Karpas-422 (cell line): ENCODE measurements at places on chromosomes 1 and 21.

GRCh38 chr1:224177356-224177999 lies 5.6 kb upstream of the DEGS1 start:
- peak; percentile 15 for DNase-seq

DNA sequence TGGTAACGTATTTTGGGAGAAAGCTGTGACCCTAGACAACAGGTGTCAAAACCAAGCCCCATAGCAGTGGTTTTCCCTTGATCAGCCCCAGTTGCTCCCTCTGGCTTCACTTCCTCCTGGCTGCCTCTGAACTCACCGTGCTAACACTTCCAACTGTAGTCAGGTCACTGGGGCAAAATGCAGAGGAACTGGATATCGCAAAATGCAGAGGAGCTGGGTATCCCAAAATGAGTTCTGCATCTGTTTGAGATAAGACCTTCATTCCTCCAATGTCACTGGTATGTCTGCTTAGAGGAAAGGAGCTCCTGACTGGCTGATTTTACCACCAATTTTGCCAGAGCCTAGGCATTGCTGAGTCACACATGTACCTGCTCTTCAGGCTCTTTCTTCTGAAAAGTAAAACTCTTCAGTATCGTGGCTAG lies 19.6 kb upstream of the TACSTD2 start:
- DNase-seq = no peak

- DNase-seq = no peak
Measured at GRCh38 chr1:54227091-54227602, 27.2 kb downstream of the MRPL37 start.

DNA sequence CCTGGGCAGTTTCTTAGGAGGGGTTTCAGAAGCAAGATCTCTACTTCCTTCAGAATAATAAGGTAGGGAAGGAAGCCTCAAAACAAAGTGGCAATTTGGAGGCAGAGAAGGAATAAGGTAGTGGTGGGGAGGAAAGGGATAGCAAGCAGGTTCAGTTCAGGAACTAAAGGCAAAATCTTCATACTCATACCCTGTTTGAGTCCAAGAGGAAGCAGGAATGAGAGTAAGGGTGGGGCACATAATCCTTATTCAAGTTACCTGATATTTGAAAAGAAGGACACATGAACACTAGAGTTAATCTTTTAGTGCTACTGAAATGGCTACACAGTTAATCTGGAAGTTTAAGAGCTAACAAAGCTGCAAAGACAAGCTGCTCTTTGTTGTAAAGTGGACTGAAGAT lies 8.4 kb upstream of the RBM8A start:
- no peak for DNase-seq

DNA sequence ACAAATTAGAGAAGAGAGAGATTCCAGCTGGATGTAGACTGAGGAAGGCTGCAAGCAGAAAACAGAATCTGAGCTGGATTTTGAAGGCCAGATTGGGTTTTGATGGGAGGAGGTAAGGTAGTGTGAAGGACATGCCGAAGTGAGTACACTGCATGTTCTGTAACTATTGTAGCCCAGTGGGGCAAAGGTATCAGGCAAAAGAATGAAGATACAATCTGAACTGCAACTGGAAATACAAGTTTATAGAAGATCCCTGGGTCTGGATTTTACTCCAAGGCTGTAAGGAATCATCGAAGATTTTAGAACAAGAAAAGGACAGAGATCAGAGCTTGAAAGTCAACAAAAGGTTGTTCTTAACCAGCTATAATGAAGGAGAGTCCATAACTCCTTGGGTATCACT lies 382.0 kb downstream of the KCNH1 start:
- DNase-seq = no peak

DNA sequence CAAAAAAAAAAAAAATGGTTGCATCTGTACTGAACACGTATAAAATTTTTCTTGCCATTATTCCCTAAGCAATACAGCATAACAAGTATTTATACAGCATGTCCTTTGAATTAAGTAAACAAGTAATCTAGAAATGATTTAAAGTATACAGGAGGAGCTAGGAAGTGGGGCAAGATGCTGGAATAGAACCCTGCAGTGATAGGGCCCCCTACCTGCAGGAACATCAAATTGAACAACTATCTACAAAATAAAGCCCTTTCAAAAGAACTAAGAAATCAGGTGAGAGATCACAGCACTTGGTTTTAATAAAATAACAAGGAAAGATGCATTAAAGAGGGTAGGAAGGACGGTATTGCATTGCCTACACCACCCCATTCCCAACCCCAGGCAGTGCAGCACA lies 10.9 kb downstream of the TSHB start:
- no peak for DNase-seq

DNA sequence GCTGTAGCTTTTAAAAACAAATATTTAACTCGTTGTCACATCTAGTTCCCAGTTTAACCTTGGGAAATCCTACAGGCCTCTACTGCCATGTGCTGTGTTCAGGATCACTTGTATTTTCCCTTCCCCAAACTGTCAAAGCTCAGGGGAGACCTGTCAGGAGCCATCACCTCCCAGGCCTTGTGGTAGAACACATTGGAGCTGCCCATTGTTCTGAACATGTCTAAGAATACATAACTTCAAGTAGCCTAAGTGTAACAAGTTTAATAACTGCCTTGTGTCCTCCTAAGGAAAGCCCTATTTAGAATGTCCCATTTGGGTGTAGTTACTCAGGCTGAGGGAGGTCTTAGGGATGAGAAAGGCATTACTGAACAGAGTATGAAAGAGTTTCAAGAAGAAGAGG lies 28.6 kb upstream of the PIGC start:
- no peak for DNase-seq

- DNase-seq = no peak
Measured at GRCh38 chr1:25861316-25862286, 2.3 kb upstream of the AUNIP start.

DNA sequence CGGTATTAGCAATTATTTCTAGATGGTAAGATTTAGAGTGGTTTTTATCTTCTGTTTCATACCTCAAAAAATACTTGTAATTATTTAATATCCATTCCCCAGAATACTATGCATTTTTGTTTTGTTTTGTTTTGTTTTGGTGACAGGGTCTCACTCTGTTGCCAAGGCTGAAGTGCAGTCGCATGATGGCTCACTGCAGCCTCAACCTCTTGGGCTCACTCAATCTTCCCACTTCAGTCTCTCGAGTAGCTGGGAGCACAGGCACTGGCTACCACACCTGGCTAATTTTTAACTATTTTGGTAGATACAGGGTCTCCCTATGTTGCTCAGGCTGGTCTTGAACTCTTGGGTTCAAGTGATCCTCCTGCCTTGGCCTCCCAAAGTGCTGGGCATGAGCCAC lies 252.7 kb downstream of the AKT3 start:
- DNase-seq = no peak

DNA sequence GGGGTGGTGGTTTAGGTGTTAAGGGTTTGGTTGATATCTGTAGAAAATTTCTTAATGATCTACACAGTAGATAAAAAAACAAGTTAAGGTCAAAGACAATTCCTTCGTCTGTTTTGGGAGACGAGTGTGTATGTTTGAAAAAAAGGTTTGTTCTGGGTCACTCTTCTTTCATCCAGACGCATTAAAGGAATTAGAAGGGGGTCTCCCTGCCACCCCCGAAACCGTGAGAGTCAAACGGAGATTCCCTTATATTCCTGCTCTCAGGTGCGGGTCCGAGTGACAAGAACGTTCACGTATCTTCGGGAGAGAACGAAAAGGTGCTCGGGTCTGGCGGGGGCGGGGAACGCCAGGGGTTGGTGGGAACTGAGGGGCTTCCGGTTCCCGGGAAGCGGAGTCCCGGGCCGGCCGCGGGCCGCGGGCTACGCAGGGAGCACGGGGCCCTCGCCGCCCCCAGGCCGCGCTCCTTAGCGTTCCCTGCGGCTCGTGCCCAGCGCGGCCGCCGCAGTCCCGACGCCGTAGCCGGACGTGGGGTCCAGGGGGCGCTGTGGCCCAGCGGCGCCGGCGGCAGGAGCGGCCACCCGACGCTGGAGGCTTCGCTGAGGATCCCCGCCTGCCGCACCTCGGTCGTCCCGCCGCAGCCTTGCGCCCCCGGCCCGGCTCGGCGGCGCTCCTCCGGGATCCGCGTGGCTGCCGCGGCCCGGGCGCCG lies at the start of gene ZFYVE9:
TSS of gene ZFYVE9 (plus strand) at position 577 of the 707 bp plus-strand sequence. CDS start 91,118 bp downstream, outside the sequence.
- DNase-seq = peak; percentile 87

DNA sequence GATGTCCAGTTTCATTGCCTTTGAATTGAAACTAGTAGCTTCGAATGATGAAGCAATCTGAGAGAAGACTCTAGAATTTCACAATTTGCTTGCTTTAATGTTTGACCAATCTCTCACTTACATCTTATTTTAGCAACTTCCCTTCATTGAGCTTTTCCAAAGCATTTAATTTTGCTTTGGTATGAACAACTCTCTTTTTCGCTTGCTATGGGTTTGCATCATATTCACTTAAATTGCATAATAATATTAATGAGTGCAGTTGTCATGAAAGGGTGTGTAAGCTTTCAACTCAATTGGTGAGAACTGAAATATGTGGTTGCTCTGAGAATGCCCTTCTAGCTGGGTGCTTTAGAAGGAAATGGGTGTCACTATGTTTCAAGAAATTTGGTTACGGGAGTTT lies 309.2 kb downstream of the HLX start:
- DNase-seq = no peak

DNA sequence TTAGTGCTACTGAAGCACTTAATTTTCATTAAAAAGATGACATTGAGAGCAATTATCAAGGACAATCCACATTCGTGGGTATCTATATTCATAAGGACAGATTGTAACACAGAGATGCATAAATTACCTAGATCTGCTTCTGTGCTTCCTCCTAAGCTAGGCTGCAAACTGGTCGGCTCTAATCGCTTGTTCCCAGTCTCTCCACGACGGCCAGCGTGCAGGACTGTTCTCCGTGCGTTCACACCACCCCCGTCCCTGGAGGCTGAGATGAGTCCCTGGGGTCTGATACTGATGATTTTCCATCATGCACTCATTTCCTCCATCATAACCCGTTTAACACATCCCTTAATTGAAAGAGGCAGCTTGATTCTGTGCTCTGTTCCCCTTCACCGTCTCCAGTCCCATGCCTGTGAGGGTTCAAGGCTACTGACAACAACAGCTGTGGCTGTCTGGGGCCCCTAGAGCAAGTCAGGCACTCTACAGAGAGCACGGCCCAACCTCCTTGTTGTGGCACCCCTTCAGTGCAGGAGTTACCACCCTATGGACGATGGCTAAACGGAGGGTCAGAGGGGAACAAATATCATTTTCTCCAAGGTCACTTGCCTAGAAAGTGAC lies 469.6 kb downstream of the NPHP4 start:
- no peak for DNase-seq

- peak; percentile 89 for DNase-seq
Measured at GRCh38 chr1:117059334-117059677, 820 bp upstream of the TTF2 start.

DNA sequence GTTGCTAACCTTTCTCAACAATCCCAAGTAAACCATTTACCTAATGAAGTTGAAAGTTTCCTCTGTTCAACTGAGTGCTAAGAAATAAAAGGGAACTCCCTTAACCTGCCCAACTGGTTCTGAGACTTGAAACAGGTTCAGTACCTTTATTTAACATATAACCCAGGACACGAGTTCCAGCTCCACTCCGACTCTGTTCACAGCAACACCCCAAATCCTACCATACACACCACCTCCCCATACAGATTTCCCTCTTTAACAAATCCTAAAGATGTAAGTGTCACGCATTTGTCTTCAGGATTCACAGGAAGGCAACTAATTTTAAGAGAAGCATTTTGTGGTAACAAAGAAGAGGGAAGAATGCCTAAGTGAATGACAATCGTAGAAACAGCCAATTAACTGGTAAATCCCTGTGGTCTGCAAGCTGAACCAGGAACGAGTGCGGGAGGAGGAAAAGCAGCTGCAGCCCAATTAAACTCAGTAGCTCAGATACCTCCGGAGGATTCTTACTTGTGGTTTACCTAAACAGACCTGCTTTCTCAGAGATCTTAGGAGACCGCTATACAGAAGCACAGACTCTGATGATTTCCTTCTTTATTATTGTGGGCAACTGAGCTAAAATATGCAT lies 134.5 kb upstream of the MAGI3 start:
- no peak for DNase-seq

- no peak for DNase-seq
Measured at GRCh38 chr21:19565587-19565986, 1162.0 kb upstream of the TMPRSS15 start.

- no peak for DNase-seq
Measured at GRCh38 chr1:238530209-238530851, 639.6 kb upstream of the ZP4 start.

DNA sequence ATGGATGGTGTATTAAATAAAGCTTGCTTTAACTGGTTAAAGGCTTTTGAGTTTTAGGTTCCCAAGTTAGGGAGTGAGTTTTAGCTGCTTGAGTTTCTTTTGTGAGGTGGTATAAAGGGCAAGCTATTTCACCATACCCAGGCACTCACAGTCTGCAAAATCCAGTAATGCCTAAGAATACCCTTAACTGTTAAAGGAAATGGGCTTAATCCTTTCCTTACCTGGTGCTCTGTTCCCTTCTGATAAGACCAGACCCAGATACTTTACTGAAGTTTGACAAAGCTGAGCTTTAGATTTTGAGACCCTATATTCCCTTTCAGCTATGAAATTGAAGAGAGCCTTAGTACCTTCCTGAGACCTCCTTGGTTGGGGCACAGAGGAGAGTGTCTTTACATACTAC lies 30.3 kb downstream of the MSTO1 start:
- DNase-seq = no peak

GRCh38 chr1:23590058-23590783 lies 30.9 kb upstream of the ID3 start:
- DNase-seq = peak; percentile 71

DNA sequence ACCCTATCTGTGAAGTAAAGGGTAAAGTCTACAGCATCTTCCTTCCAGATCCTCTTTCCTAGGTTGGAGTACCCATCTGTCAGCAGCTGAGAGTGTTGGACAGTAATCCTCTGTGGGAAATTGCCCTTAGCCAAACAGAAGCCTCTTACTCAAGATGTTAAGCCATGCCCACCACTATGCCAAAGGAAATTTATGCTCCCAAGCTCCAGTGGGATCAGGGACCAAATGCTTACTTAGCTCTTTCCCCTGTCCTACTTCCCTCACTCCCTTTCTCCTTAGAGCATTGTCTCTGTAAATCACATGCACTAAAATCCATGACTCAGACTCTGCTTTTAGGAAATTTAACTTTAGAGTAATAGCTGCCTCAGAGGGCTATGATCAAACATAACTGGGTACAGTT lies 254.0 kb downstream of the BRINP2 start:
- DNase-seq = no peak

DNA sequence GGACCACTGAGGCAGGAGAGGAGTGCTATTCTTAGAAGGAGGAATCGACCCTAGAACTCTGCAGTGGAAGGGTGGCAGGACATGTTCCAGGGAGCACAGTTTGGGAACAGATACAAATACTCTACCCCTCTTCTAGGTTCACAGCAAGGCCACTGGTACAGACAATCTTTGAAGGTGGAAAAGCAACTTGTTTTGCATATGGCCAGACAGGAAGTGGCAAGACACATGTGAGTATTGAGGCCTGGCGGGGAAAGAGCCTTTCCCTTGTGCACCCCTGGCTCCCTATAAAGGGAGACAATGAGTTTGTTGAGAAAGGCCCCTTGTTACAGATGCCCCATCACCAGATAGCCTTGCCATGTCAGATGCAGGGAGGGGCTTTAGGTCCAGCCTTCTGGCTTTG lies 17.8 kb downstream of the KIF2C start:
- no peak for DNase-seq
